ENCODE measurements at places on chromosomes 3 and 15.

DNA sequence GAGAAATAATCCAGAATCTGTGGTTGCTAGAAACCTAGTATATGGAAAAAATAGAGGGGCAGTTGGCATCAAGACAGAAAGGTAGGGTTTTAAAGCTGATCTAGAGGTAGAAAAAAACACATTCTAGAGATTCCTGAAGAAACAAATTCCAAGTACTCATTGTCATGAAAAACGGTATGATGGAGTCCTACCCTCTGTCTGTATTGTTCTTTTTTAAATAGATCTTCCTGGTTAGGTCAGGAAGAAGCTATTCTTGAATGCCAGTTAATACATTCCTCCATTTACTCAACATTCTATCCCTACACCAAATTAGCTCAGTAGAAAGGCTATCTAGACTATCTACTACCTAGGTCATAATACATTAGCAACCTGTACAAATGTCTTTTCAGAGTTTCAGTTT is 364.7 kb downstream of the FHIT start:
- no peak for DNase-seq

DNA sequence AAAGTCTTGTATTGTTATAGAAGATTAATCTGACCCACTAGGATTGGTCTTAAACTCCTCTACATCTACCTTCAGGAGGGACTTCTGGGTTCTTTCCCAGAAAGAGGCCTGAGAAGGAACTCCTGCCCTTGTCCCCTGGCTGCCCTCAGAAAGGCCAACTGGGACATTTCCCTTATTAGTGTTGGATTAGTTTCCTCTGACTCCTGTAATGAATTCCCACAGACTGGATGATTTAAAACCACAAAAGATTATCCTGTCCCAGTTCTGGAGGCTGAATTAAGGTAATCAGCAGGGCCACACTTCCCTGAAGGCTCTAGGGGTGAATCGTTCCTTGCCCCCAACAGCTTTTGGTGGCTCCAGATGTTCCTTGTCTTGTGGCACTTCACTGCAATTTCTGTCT is 102.8 kb upstream of the NMNAT3 start:
- no peak for DNase-seq

DNA sequence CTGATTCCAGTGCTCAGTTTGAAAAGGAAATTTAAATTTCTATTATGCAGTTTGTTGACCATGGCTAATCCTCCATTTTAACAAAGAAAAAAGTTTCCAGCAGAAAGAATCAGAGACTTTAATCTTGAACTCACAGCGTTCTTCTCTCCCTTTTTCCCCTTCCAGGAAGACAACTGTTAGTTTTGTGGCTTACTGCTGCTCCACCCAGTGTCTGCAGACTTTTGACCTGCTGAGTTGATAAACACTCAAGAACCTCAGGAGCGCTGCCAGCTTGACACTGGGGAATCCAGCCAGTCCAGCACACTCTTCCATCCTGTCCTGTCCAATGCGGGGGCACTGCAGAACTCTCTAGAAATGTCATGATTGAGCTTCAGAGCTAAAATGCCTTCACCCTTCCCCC is 134.6 kb downstream of the LRRC28 start:
- DNase-seq, result no peak

GRCh38 chr15:71391421-71392088 is 276.3 kb downstream of the THSD4 start:
- no peak for DNase-seq

DNA sequence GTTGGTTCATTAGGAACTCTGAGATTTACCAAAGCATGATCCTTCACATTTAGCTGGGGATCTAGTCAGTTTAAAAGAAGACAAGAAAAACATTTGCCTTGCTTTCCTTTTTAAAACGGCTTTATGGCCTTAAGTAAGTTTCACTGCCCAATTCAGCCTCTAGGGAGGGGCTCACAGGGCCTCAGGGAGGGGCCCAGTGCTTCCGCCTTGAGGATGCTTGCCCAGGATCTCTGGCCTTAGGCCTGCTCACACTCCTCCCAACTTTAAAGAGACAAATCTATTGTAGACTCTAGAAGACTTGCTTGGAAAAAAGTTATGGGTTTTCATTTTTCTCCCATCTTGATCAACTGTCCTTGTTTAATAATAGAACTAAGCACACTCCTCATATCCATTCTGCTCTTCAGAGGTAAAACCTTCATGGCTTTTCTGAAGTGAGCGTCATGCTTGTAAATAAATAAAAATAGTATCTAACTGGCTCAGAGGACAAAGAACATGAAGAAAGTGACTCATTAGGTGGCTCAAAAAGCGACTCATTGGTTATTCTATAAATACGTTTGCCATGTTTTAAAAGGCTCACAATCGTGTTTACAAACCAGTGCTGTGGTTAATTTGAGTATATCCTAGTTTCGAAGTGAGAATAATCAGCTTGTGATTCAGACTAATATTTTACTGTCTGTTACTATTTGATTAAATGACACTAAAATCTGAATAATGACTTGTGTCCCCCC is 13.7 kb downstream of the PDHB start:
- DNase-seq, result no peak

DNA sequence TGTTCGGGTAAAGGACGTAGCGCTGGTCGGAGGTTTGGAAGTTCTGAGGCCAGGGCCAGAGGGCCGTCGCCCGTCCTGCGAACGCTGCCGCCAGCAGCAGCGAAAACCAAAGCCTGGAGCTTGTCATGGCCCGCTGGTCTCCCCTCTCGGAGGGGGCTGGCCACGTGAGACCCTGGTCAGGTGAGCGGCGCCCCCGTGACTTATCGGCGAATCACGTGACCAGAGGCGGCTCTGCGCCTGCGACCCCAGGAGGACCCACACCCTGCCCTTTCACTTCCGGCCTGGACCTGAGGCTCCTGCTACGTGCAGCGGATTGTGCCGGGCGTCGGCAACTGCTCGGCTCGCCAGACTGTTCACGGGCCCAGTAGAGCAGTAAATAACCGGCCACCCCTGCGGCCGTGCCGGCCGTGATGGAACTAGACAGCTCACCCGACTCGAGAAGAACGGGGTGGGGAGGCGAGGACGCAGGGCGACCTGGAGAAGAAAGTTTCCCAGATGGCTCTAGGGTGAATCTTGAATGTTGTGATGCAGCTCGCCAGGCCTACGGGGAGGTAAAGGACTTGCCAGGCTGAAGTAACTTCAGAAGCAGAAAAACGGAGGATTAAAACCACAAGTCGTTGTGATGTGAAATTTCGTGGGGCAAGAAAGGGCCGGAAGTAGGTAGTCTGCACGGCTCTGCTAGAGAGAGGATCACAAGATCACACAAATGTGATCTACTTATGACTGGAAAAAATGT is at the start of gene HEXA:
Gene HEXA, minus strand, starts transcription at position 169 of the 736 bp plus-strand sequence. Its CDS starts 42 bp downstream, at position 127.
- peak; percentile 81 for DNase-seq

DNA sequence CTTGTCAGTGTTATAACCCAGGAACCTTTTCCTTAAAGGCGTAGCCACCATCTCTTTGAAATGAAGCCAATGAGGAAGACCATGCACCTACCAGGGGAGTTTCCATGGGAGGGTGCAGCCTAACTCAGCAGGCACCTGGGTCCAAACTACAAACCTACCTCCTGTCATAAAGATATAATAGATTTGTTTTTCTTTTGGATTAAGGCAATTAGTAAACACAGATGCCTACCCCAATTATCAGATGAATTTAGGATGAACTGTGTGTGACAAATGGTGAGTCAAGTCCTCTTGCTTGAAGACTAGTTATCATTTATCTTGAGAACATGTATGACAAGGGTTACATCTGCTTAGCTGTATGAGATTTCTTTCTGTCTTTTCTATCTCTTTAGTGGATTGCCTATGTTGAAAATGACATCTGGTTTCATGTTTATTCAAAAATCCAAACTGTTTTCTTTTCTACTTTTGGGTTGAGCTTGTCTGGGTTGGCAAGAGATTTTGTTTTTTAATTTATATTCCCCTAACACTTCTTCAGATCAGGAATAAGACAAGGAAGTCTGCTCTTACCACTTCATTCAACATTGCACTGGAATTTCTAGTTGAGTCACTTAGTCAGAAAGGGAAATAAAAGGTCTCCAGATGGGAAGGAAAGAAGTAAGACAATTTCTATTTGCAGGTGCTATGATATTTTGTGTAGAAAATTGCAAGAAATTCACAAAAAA is 149.9 kb downstream of the NEK10 start:
- no peak for DNase-seq

DNA sequence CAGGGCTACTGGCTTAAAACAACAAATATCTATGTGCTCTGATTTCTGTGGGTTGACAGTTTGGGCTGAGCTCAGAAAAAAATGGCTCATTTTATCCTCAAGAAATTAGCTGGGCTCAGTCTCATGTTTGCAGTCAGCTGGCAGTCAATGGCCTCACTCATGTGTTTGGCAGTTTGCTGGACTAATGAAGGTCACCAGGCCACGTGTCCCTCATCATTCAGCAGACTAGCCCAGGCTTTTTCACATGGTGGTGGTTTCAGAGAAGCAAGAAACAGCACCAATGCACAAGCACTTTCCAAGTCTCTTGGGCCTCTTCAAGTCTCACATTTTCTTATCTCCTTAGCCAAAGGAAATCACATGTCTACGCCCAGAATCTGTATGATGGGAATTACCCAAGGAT is 478.3 kb upstream of the PPP2R3A start:
- DNase-seq, result no peak

DNA sequence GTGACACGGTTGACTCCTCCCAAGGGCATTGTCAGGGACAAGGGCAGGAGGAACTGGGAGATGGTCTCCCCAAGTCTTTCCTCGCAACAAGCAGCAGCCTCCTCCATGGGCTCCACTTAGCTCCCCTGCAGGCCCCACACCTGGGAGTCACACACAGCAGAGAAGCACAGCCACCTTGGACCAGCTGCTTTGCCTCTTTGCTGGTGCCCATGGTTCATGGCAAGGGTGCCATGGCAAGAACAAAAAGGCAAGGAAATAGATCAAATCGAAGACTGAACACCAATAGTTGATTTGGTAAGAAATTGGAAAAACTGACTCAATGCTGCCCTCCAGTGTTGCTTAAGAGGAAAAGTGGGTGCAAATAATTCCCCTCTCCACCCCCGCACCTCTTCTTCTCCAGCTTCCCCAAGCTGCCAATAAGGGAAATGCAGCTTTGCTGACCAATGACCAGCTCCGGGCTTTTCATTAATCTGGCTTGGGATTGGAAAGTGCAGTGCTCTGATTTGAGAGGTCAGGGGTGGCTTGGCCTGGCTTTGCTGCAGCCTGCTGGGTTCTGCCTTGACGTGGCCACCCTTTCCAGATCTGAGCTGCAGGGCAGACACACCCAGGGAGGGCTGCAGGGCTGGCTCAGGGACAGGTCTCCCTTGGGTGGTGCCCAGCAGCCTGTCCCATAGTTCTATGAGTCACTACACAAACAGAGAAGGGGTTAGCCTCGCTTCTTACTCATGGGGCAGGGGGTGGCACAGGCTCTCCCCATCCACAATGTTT is 162.0 kb downstream of the KLF13 start:
- peak; percentile 76 for DNase-seq

- no peak for DNase-seq
Measured at GRCh38 chr15:66757521-66757920, 55.5 kb downstream of the SMAD6 start.

DNA sequence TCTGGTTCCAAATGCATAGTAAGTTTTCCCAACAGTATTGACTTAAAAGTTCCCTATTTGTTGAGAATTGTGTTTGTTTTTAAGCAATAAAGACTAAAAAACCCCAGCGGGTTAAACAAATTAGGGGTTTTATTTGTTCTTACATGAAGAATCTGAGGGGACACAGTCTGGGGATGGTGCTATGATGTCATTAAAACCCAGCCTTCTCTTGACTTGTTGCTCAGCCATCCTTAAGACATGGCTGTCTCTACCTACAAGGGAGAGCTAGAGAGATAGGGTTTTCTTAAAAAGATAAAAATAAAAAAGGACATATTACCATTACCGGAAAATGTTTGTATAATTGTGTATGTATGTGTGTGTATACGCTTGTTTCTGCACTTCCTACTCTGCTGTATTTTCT is 11.7 kb upstream of the ARL14 start:
- no peak for DNase-seq

DNA sequence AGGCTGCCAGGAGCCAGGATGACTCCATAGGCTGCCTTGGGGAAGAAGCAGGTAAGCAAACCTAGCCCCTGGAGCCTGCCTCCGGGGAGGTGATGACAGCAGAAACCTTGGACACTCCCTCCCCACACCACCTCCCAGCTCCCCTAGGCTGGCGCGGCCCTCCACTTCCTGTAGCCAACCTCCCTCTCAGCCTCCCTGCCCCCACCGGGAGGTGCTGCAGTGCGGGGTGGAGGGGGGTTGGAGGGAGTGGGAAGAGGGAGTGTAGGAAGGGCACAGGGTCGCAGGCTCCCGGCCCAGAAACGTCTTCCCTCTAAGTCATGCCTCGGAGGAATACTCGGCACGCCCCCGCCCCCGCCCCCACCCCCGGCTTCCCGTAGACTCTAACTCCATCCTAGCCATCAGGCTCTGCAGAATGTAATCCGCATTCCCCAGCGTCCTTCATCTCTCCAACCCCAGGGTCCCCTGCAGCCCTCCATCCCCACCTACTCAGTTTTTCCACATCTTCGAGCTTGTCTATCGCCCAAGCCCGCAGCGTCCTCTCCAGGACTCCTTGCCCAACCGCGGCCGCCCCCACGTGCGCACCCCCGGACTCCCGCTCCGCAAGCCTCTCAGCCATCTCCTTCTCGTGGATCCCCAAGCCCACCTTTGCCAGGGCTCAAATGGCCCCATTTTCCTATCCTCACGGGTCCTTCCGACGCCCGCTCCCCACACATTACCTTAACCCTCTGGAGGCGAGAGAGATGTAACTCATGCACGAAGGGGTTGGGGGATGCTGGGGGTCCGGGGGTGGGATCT is 528 bp downstream of the LPCAT4 start:
- DNase-seq, result no peak

DNA sequence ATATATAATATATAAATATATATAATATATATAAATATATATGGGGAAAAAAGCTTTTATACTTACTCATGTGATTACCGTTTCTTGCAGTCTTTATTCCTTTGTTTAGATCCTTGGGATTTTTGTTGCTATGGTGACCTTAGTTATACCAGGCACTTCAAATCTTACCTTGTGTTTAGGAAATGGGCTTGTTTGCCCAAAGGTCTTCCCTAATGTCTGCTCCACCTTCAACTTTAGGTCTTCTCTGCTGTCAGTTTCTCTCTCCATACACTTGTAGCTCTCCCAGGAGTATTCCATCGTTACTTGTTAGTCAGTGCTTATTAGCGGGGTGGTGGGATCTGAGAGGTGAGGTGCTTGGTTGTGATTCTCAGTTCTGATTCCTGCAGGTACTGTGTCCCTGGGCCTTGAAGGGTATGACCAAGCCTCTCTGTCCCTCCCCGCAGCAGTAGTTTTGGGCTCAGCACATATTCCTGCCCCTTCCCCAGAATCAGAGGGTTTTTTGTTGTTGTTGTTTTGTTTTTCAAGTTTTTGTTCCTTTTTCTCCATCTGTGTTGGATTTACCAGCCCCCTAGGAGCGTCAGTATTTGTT is 9.6 kb upstream of the LAMP3 start:
- DNase-seq, result no peak

- no peak for DNase-seq
Measured at GRCh38 chr3:39282057-39282456, 2.2 kb upstream of the CX3CR1 start.

DNA sequence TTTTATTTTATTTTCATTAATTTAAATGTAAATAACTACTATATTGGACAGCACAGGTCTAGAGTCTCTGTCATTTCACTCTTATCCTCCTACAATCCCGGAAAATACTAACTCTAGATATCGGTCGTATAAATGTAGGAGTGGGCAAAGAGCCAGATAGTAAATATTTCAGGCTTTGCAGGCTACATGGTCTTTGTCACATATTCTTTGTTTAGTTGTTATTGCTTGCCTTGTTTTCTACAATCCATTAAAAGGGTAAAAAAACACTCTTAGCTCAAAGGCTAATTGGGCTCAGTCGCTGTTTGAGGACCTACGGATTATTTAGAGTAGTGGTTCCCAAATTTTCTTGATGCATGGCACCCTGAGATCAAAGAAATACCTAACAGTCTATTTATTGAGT is 1.7 kb downstream of the KNL1 start:
- DNase-seq, result no peak

- peak; percentile 25 for DNase-seq
Measured at GRCh38 chr15:69082021-69082502, 67.6 kb downstream of the NOX5 start.
